BJ (cell line): ENCODE measurements at places on chromosomes 6 and 20.

GRCh38 chr6:140490081-140490480 is 1115.6 kb upstream of the CITED2 start:
- no peak for DNase-seq

DNA sequence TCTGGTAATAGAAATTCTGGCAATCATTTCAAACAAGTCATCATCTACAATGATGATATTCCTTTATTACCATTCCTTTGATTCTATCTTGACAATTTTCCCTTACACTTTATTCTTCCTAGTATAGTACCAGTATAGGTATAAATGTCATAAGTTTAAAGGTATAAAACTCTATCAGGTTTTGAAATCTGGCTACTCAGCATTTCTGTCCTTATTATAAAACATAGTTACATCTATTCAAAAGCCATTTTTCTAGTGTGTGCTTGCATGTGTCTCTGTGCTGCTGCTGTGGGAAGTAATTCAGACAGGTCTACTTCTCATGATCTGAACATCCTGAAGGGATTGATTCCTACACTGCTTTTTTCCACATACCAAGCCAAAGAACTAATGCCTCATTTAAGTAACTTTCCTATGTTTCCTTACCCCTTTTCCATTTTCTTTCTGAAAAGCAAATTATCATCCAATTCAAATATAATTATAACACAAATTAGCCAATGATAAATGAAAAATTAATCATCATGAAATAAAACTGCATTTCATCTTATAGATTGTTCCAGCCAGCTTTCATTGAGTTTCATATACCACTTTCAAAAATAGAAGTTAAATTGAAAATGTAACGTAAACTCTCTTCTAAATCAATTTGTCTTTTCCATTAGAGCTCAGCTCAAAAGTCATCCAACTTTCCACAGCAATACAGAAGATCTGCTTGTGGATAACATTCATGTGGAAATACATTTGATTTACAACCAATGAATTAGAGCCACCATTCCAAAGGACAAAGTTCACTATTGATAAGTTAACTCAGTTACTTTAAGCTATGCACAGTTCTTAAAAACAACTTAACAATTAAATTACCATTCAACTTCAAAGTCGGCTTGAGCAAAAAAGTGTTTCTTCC is 35.9 kb downstream of the COL12A1 start:
- no peak for DNase-seq

GRCh38 chr6:122524056-122524455 is 52.4 kb upstream of the SERINC1 start:
- no peak for DNase-seq

DNA sequence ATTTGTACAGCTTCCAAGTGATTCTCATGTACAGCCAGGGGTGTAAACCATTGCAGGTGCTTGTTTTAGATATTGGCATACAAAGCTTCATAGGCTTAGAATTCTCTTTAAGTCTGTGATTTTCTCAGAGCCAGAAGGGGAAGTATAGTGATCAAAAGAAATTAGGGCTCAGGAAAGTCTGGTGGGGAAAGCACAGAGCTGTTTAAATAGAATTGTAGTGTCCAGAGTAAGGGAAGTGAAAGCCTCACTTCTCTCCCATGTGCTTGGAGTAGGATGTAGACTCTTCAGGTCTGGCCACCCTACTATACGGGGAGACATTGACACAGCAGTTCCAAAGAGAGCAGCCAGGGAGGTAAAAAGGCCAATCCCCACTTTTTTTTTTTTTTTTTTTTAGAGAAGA is 10.4 kb downstream of the GCNT2 start:
- DNase-seq: no peak

- no peak for DNase-seq
Measured at GRCh38 chr6:166341977-166342348, 382 bp downstream of the SFT2D1 start.

- DNase-seq: no peak
Measured at GRCh38 chr6:68740828-68741500, 105.9 kb downstream of the ADGRB3 start.

- no peak for DNase-seq
Measured at GRCh38 chr6:11604215-11604614, 66.7 kb downstream of the TMEM170B start.

- DNase-seq: no peak
Measured at GRCh38 chr6:144365271-144365670, 80.1 kb downstream of the UTRN start.

- DNase-seq: no peak
Measured at GRCh38 chr6:115934145-115934544, 126.5 kb downstream of the FRK start.

DNA sequence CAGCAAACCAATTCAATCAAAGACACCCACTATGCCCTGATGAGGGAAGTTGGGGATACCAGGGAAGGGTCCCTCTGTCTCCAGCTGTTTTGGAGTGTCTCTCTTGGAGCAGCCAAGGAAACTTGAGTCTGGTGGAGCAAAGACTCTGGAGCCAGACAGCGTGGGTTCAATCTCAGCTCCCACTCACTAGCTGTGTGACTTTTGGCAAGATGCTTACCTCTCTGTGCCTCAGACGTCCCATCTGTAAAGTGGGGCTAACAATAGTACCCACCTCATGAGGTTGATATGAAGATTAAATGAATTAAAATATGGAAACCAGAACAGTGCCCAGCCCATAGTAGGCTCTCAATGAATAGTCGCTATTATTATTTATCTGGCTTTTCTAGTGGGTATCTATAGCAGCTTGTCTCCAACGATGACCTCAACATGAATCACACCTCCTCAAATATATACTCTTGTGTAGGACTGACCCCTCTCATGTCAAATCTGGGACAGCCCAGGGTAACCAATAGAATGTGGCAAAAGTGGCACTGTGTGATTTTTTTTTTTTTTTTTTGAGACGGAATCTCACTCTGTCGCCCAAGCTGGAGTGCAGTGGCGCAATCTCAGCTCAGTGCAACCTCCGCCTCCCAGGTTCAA is 99.2 kb upstream of the FOXP4 start:
- DNase-seq: no peak

GRCh38 chr6:107235511-107235910 is 120.2 kb upstream of the BEND3 start:
- DNase-seq: no peak

DNA sequence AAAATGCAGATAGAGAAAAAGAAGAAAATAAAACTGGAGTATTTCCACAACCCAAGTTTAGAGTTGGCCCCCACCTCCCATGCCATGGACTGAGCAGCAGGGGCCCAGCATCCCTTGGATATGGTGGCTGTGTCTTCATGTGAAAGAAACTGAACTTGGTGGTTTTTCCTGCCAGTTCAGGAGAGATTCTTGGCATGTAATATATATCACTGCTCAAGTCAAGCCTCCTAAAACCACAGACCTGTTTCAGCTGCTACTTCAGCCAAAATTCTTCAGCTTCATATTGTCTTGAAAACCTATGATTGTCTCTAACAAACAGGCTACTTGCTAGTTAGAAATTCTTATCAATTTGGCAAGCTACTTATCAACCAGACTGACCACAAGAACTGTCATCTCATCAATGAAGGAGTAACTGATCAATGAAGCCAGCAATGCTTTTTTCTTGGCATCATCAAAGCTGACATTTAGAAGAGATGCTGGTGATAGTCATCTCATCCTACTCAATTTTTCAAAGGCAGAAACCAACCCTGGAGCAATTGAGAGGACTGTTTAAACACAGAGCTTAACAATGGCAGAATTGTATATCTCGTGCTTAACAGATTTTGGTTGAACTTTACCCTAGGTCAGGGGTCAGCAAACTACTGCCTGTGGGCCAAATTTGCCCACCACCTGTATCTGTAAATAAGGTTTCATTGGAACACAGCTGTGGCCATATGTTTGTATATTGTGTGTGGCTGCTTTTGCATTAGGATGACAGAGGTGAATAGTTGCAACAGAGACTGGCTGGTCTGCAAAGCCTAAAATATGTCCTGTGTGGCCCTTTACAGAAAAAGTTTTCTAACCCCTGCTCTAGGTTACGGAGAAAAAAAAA is 10.4 kb upstream of the NOL7 start:
- no peak for DNase-seq

DNA sequence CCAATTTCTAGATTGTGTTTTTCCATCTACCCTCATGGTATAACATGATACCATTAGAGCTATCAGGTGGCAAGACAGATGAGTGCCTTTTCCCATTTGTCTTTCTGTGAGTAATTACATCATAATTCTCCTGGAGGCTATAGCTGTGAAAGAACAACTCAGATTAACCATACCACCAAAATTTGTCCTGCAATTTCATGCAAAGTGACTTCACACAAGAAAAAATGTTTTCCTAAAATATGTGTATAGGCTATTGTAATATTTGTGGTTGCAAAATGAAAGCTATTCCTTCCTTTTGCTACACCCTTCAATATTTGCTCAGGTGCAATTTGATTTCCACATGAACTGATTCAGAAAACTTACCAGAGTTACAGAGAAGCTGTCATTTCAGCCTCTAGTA is 547.7 kb upstream of the ID4 start:
- no peak for DNase-seq

DNA sequence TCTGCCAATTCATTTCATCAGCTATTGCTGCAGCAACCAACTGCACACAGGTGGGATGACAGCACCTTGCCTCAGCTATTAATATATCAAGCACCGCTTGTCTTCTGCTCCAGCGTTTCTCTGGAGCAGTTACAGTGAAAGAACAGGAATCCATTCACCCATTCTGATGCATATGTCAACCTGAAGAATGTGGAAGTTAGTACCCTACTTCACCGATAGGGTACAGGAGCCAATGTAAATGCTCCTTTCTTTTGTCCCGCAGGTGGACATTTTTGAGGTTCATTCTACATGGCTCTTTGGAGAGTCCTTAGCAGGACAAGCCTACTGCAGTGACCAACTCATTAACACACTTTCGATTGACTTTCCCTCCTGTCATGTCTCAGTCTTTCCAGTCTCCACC is 139.9 kb upstream of the PRND start:
- no peak for DNase-seq

DNA sequence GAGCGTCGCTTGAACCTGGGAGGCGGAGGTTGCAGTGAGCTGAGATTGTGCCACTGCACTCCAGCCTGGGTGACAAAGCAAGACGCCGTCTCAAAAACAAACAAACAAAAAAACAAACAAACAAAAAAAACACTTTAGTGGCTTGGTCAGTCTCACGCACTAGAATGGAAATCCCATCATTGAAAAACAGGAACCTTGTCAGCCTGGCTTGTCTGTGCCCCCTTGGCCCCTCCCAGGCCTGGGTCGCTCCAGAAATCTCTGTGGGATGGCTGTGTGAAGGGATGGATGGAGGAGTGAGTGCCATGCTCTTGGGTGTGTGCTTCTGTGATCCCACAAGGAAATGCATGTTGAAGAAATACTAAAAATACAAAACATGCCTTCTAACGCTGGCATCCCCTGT is 20.9 kb upstream of the NAA20 start:
- DNase-seq: no peak

DNA sequence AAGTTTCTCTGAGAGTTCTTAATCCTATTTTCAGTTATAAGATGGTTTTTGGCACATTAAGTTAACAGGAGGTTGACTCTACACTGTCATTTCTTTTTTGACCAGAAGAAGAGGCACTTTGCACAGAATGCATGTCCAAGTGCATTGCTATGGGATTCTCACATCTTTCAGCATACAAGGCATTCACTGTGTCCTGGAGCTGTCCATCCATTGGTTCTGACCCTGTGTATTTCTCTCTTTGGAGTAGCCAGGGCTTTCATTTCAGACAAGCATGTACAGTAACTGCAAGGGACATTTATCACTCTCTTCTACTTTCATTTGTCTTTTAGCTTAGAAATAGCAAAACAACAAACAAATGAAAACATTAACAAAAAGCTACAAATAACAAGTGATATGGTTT is 275.1 kb upstream of the IMPG1 start:
- no peak for DNase-seq

DNA sequence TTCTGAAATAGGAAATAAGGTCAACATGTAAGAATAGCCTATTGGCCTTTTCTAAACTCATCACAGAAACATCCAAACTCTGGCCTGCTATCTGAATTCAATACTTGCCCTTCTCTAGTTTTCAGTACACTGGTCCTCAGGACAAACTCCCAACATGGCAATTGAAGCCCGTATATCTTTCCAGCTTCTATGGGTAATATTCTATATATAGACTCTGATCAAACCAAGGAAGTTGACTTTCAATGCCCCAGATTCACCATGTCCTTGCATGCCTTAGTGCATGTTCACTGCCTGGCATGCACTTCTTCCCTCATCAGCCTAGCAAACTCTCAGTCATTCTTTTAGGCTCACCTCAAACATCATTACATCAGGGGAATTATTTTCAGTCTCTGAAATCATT is 73.2 kb downstream of the RSPO3 start:
- no peak for DNase-seq

GRCh38 chr6:21050935-21051334 is 516.7 kb downstream of the CDKAL1 start:
- no peak for DNase-seq

DNA sequence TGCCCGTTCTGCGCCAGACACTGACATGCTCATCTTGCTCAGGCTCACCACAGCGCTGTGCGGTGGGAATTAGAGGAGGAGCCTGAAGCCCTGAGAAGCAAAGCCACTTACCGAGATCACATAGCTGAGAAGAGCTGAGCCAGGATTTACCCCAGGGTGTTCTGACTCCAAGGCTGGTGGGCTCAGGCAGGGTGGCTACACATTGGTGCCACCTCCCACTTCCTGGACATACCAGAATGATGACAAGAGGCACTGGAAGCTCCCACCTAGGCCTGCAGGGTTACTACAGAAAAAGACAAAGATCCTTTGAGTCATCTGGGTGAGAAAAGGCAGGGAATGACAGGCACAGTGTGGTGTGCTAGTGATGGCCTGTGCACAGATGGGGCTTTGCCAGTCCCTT is 24.4 kb upstream of the FKBP1A start:
- no peak for DNase-seq

GRCh38 chr6:6962699-6963098 is 145.1 kb upstream of the RREB1 start:
- no peak for DNase-seq
